ENCODE measurements at places on chromosomes 1 and 21.

- DNase-seq: no peak
Observed at GRCh38 chr1:232557096-232557495, 72.8 kb downstream of the SIPA1L2 start.

- DNase-seq: no peak
Observed at GRCh38 chr1:226121049-226121586, 58.6 kb downstream of the H3-3A start.

DNA sequence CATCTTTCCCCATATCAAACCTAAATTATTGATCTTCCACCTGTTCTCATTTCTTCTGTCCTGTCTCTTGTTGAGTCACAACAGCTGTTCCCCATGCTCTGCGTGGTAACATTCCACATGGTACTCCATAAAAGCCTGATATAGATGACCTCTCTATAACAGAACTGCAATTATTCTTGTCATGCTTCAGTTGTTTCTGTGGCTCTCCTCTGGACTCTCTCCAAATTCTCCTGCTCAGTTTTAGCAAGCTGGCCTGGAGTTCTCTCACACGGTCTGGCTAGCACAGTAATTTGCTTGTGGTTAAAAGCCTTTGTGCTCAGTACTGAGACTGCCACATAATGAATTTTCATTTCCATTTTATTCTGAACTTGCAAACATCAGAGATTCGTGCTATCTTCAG lies 10.6 kb upstream of the LRRC39 start:
- DNase-seq: peak; percentile 84

- no peak for DNase-seq
Observed at GRCh38 chr21:45243603-45244002, 44.1 kb downstream of the POFUT2 start.

DNA sequence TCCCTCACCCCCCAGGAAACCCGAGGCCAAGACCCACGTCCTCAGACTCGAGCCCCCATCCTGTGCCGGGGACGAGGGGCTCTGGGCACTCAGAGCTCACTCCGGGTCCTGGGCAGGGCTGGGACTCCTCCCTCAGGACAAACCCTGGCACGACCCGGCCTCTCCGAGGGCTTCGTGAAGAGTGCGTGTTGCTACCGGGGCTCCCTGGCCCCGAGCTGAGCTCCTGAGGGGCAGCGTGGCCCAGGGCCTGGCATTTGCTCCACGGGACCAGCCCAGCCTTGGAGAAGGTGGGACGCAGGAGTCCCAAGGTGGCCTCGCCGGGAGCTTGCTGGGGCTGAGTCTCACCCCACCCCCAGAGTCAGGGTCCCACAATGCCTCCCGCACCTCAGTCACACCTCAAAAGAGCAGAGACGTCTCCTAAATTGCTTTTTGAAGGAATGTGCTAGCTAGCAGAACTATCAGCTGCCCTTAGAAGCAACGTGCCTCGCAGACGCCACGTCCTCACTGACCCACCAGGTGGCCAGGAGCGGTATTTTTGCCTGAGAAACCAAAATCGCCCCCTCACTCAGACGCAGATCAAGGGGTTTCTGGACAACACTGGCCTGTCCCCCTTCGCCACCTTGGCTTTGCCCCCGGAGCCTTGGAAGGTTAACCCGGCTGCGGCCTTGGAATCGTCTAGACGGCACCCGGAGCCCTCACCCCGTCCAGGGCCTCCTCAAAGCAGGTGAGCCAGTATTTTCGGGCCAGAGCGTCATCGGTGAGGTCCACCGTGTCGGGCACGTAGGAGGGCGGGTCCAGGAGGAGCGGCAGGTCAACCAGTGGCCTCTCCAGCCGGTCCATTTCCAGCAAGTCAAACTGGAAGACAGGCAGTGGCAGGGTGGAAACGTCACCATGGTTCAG lies 11.3 kb downstream of the PANK4 start:
- no peak for DNase-seq

GRCh38 chr21:19340303-19340702 lies 936.7 kb upstream of the TMPRSS15 start:
- no peak for DNase-seq

DNA sequence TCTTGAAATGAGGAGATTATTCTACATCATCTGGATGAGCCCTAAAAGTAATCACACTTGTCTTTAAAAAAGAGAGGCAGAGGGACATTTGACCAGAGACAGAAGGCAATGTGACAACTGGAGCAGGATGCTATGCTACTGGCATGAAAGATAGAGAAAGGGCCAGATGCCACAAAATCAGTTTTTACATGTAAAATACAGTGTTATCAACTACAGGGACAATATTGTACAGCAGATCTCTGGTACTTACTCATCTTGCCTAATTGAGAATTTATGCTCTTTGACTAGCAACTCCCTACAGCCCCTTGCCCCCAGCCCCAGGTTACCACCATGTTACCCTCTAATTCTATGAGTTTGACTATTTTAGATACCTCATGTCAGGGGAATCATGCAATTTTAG lies 633.4 kb downstream of the LTN1 start:
- no peak for DNase-seq

GRCh38 chr1:201762381-201762780 lies 66.6 kb upstream of the IPO9 start:
- DNase-seq: no peak

DNA sequence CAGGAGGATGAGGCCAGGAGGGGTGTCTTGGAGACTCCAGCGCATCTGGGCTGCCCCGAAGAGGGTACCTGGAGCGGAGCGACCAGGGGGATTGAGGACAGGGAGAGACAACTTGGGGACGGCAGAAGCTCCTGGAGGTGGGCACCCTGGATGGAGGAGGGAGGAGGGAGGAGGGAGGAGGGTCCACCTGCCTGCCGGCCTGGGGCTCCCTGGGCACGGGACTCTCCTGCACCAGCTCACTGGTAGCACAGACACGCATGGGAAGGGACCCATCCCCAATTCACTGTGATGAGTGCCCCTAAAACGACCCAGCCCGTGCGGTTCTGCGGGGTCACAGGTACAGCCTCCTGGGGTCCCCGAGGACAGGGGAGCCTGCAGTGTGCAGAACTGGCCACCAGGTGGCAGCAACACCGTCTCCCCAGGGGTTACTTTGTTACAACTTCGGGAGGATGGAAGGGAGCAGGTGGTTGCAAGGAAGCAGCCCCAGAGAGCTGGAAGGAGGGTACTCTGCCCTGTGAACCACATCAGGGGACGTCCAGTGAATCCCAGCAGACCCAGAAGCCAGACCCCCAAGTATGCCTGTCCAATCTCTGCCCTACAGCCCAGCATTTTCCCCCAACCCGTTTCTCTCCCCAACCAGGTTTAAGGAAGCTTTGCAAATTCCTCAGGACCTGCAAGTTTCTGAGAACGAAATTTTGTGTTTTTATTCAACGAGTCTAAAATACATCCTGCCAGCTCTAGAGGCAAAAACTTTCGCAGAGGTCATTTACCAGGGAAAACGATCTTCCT lies 482.4 kb downstream of the NPHP4 start:
- peak; percentile 21 for DNase-seq

GRCh38 chr1:99850459-99851291 lies 514 bp downstream of the AGL start:
- no peak for DNase-seq

DNA sequence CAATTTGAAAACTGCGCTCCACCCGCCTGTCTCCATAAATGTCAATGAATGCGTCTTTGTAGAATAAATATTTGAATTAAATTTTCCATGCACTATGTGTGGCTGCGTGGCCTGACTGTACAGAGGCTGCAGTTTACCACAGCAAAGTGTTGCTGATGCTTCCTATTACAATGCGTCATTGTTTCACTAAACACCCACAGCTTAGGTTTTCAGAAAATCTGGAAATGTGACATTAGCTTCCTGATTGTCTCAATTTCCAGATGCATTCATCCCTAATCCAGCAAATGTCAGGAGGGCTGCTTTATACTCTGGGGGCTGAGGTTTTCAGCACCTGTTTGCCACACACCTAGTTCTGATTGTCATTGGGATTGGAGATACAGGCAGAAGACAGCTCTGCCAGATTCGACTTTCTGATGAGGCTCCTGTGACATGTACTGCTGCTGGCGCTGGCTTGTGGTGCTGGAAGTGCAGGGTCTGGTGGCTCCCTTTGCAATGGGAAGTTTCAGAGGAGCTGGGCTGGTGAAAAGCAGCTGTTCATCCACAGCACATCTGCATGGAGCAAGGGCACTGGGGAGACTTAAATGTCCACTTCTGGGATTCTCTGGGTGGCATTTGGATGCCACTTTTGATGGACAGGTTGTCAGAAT lies 40.0 kb downstream of the URB2 start:
- DNase-seq: no peak

DNA sequence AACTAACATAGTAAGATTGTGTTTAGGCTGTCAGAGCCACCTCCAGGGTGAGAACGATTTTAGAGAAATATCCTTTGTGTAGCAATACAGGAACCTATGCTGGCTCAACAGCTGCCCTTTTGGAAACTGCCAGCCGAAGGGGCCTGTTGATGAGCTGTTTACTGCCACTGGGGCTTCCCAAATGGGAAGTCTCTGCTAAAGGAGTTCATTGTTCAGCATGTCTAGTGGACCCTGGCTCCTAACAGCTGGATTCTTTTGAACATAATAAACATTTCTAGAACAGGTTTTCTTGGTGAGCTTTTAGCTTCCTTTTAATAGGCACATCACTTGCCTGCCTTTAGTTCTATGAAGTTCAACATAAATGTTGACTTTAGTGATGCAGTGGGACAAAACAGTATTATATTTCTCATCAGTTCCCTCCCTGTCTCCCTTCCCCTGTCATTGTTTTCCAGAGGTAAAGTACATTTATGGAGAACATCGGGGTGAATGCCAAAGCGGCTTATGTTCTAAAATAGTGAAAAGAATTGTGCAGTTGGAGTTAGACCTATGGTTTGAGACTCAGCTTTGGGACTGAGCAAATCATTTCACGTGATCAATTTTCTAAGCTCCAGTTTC lies 57.4 kb downstream of the UCK2 start:
- no peak for DNase-seq

- DNase-seq: peak; percentile 42
Observed at GRCh38 chr1:185317886-185318310, 855 bp upstream of the IVNS1ABP start.

DNA sequence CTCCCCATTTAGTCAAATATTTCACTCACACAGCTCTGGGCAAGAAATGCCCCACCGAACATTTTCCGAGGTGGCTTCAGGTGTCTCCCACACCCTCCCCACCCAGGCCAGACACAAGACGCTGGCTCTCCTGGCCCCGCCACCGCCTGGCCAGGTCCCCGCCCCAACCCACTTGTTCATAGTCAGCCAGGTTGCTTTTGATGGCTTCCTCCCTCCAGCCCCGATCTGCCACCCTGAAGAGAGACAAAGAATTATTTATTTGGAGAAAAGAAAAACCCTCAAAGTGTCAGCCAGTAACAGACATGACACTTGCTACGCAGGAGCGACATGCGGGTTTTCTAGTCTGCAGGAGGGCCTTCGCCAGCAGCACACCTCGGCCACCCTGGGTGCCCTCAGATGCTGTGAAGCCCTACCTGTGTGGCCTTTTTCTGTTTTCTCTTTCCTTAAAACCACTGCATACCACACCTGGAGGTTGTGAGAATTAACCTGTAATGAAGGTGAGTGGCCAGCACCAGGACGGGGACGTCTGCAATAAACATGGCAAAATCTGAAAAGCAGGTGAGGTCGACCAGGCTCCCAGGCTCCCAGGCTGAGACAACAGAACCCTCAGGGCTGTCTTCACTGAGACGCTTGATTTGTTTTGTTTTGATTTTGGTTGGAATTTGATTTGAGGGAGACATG lies 27.2 kb downstream of the SSBP3 start:
- DNase-seq: no peak
